Panc1 (cell line): ENCODE measurements at places on chromosomes 7 and 10. TPM values are rescaled to one million over a fixed set of nuclear protein-coding genes. Genes with fewer than 3 reads are reported as not detected.

Gene HMX2
- total RNA-seq: 2.7 TPM

Gene MPP7
- total RNA-seq: 0.49 TPM

Gene VCL
- total RNA-seq: 495 TPM

Gene OLAH
- total RNA-seq: not detected

Gene LRRC61
- 13.8 TPM for total RNA-seq

Gene AGR2
- 147 TPM for total RNA-seq

Gene PLEKHA1
- 95.5 TPM for total RNA-seq

Gene WDR91
- total RNA-seq: 8.8 TPM

Gene STAG3
- 1.7 TPM for total RNA-seq

Gene TAS2R3
- total RNA-seq: 0.49 TPM

Gene H2BK1
- total RNA-seq: not detected

Gene TCF7L2
- 45.2 TPM for total RNA-seq

Gene HYAL4
- total RNA-seq: not detected

Gene ELOVL3
- 1.2 TPM for total RNA-seq

Gene EPO
- not detected for total RNA-seq

Gene FAM171A1
- total RNA-seq: 19.2 TPM

Gene CHST3
- total RNA-seq: 44.6 TPM

Gene ACBD7
- total RNA-seq: 1.8 TPM

Gene WDFY4
- total RNA-seq: 0.23 TPM

Gene FXYD4
- not detected for total RNA-seq

Gene ZSCAN25
- 14.8 TPM for total RNA-seq

Gene TYW1B
- 2.3 TPM for total RNA-seq

Gene WIPF3
- 2.0 TPM for total RNA-seq
